NB4 (cell line): ENCODE measurements at places on chromosomes 1 and 21.

DNA sequence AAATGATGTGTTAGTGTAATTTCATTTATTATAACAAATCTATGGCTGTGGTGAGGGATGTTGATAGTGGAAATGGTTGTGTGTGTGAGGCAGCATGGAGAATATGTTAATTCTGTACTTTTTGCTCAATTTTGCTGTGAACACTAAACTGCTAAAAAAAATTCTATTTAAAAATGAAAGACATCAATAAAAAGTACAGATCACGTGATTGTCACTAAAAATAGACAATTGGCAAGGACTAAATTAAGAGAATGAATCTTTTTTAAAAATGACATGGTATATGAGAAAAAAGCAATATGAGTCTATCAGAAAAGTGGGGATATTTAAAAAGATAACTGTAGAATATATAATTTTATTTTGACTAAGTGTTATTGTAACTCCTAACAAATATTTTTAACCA is 15.7 kb upstream of the PIGK start:
- DNase-seq: no peak

DNA sequence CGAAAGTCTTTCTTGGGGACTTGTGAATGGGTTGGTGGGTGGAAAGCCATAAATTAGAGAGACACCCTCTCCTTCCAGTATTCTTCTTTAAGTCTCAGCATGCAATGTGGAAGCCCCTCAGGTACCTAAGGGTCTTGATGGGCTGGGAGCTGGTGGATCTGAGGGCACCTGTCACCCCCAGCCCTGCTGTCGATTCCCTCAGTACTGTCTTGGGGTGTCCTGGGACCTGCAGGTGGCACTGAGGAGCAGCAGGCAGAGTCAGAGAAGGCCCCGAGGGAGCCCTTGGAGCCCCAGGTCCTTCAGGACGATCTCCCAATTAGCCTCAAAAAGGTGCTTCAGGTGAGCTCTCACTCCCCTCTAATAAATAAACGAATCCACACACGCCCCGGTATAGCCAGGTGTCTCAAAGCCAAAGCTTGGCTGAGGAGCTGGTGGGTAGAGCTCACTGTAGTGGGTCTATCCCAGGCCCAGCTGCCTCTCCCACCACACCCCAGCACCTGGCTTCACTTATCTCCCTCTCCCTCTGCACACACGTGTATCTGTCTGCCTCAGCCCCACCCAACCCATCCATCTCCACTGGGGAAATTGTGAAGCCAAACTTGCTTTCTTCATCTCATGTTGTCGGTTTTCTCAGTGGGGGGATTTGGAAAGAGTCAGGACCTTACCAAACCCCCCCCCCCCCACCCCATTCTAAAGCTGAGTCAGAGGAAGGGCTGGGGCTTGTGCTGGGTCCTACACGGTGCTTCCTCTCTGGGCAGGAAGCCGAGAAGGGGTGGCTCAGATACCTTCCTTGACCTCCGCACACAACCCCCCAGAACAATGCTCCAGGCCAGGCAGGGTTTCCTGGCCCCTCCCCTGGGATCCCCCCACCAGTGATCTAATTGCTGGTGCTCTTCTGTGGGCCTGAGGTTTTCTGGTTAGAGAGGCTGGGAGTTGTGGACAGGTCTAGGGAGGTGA is 1.6 kb downstream of the ADAM15 start:
- DNase-seq: peak; percentile 69

DNA sequence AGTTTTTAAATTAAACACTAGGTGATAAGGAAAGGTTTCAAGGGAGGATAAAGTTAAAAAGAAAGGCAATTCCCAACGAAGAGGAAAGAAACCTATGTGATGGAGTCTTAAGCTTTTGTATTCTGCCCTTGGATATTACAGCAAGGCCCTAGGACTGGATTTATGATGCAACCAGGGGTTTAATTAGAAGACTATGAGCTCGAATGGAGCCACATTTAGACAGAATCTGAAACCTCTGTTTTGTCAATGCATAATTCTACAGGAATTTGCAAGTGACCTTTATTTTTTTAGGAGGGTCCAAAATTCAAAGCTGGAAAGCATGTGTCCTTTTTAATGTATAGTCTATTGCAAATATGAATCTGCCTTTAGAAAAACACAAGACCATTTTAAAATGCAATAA is 37.9 kb downstream of the TGFB2 start:
- DNase-seq: no peak

DNA sequence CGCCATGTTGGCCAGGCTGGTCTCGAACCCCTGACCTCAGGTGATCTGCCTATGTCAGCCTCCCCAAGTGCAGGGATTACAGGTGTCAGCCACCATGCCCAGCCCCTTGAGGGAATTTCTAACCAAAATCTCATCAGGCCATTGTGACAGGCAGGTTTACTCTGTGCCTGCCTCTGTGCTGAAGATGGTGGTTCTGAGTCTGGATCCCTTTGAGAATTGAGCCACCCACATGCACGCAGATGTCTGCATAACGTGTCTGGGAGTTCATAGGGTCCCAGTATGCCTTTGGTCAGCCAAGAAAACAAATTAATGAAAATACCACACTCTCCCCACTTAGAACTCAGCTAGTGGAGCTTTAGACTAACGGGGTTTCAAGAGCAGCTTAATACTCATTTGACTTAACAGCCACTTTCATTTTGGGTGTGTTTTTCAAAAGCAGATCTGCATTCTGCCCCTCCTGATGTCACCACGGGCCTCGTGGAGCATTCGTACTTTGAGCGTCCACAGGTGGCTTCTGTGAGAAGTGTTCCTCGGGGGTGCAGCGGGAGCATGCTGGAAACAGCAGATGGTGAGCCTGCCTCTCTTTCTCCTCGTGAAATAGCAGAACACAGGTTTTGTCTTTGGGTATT is 45.3 kb downstream of the DIP2A start:
- DNase-seq: no peak

DNA sequence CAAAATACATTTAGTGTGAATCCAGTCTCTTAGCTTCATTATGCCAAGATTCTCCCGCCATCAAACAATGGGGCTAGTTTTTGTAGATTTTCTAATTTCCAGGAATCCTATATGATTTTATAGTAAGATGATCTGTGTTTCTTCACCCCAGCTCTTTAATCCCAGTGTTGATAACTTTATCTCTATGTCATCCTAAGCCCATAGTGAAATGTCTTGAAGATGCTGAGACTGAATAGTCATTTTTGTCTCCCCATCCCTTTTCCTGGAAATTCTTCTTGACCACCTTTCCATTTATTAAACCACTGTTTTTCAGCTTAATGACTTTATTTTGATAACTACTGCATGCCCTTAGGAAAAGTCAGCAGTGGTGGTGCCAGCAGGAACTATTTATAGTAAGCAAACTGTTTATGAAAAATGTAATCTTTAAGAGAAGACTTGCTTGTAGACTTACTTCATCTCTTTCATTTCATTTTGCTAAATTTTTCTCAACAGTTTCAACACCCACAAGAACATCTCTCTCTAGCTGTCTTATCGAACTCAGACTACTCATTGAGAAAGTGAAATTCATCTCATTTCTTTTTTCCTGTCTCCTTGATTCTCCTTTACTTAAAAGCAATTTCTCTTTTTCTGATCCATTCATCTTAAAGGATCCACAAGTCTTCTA is 116.6 kb downstream of the NTMT2 start:
- no peak for DNase-seq

- no peak for DNase-seq
Measured at GRCh38 chr1:24713176-24713575, 32.1 kb upstream of the CLIC4 start.

DNA sequence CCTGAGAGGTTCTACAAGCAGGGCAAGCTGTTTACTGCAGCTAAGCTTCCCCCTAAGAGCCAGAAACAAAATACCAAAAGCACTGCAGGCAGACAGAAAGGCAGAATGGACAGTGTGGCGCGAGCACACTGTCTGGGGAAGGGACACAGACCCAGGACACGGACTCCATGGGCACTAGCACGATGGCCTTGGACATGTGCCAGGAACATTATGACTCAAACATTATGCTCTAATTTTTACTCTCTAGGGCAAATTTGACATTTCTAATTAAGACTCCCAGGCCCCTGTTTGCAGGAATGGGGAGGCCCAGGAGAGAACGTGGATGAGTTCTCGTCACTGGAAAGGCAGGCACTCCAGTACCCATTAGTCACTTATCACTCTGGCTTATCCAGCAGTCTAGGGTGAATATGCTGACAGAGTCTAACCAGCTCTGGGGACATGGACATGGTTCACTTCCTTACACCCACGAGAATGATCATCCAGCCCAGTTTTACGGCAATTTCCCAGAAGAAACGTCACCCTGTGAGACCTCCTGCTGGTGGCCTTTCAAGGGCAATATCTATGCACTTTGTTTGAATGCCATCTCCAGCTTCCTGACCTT is 45.1 kb downstream of the CAPN8 start:
- DNase-seq: no peak

DNA sequence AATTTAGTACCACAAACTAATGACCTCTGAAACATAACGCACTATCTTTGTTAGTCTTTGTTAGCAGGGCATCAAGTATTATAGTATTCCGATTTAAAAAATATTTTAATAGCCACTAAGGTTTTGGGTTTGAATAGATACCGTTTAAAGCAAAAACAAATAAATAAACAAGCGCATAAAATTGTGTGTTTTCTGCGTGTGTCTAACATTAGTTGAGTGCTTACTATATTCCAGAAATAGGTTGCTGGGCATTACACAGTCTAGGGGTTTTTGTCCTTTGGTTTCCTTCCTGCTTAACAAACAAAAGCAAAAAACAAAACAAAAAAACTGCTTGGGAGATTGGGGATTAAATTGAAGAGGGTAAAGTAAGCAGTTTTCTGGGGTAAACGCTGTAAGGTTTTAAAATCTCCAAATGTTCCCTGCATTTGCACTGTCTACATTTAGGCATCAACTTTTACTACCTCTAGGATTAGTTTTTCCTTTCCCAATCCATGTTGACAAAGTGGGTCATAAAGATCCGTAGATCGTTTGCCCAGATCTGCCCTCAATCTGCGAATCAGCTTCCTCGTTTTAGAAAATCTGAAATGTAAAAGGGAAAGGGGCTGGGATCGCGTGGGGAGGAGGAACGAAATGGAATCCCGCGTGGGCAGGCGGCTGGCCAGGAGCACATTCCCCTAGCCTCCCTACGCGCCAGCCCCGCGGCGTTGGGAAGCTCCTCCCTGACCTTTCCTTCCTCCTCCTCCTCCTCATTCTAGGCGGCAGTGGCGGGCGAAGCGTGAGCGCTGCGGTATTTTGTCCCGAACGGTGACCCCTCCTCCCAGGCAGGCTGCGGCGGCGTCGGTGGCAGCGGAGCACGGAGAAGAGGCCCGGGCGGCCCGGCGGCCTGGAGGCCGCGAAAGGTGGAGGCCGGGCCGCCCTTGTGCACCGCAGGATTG is at the start of gene KCTD3:
Gene KCTD3, plus strand, starts transcription at position 749 of the 935 bp plus-strand sequence. CDS start 382 bp downstream, outside the sequence.
- DNase-seq: peak; percentile 83

DNA sequence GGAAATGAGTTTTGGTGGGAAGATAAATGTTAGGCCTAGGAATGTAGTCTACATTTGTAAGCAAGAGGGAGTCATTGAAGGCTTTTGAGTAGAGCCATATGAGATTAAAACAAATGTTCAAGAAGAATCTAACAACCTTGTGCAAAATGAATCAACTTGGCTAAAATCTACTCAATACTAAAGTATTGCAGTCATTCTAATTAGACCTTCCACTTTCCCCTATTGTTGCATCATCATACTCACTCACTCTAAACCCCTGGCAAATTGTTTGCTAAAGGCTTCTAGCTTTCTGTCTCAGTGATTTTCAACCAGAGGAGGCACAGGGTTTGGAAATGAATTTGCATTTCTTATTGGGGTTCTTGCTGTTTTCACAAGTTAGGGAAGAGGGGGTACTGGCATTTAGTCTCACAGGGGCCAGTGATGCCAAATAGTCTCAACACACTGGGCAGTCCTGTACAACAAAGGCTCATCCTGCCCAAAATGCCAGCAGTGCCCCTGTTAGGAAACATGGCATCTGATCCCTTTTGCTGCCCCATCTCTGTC is 85.3 kb downstream of the SEC16B start:
- no peak for DNase-seq

DNA sequence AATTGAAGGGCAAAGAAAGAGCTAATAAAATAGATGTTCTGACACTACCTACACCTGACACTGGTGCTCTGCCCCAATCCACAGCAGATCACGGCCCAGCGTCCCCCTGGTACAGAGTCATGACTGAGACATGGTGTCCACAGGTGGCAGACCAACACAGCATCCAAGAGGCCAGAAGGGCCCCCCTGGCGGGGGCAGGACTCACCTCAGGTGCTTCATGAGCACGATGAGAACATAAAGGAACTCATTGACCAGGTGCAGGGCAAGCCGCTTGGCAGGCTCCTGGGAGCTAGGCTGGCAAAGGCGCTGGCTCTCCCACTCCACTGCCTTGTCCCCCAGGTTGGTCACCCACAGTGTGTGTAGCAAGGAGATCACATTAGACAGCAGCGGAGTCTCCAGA is 20.4 kb downstream of the MRAP start:
- DNase-seq: no peak

GRCh38 chr1:152109231-152109997 is 5.8 kb downstream of the TCHH start:
- no peak for DNase-seq

DNA sequence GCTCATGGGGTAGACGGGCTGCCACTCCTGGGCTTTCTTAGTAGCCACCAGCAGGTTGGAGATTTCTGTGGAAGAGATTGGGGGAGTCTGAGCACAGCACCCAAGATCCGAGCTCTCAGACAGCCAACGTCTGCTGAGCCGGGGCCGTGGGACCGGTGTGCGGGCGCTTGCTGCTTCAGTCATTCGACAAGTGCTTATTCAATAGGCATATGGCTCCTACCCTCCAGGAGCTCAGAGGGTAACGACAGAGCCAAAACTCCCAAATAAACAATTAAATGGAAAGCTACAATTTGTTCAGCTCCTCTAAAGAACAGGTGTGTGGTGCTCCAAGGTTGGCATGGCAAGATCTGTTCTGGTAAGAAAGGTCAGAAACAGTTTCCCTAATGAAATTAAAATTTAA is 106.0 kb downstream of the RAVER2 start:
- DNase-seq: no peak

DNA sequence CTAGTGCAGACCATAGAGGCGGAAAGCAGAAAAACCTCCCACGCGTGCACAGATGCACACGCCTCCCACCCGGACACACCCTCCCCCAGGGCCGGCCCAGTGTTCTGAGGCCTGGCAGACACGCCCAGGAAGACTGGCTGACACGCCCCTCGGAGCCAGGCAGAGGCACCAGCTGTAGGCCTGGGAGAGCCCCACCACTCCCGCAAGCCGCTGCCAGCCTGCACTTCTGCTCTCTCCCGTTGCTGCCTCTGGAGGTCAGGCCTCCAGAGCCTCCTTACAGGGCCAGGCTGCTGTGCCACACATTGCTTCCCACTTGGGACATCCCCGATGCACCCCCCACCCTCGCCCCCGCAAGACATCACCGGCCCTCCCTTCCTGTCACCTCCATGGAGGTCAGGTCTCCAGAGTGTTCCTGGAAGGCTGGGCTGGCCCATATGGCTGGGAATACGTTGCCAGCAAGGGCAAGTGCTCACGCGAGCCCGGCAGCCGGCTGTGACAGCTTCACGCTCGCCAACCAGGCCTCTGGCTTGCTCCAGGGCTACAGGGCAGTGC is 40.4 kb downstream of the CASZ1 start:
- peak; percentile 75 for DNase-seq

DNA sequence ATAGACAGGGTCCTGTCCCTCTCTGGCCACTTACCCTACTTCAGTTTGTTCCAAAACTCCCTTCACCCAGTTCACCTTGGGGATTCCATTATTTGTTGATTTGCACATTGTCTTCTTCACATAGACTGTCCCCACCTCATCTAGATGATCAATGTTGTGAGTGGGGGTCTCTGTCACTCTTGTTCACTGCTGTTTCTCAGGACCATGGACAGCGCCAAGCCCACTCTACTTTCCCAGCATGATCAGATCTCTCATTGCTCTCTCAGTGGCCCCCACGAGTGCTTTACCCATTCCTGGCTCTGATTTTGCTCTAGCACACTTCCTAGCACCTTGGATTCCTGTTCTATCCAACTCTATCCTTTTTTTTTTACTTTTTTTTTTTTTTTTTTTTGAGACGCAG is 45.4 kb upstream of the IGSF21 start:
- DNase-seq: peak; percentile 2
